ENCODE measurements at places on chromosomes 7 and 10.

- DNase-seq, result peak; percentile 69
These were observed 182.5 kb downstream of the LRMDA start for GRCh38 chr10:75613685-75614504.

DNA sequence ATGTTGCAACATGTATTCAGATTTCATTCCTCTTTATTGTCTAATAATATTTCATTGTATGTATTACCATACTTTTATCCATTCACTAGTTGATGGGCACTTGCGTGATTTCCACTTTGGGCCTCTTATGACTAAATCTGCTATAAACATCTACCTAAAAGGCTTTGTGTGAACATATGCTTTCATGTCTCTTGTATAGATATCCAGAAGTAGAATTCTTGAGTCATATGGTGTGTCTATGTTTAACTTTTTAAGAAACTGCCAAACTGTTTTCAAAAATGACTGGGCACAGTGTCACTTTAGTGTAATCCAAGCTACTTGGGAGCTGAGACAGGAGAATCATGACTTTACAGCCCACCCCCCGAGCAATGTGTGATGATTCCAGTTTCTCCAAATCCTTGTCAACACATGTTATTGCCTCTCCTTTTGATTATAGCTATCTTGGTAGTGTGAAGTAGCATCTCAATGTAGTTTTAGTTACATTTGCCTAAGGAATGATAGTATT lies 618.9 kb upstream of the C7orf33 start:
- DNase-seq, result no peak

DNA sequence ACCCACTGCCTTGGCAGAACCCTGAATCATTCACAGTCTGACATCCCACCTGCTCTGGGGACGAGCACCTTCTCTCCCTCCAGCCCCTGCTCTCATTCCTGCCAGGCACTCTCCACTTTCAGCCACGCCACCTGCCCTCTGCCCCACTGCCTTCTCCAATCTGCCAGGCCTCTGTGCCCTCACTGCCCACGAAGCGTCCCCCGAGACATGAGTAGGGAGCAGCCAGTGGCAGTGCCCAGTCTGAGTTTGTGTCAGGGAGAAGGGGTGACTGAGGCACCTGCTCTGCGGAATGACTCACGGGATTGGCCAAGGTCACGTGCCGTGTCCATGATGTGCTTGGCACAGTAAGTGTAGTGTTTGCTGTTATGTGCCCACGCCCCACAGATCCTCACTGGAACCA lies 215.2 kb upstream of the PPP2R2D start:
- DNase-seq, result no peak

GRCh38 chr7:158028290-158028941 lies 559.2 kb downstream of the PTPRN2 start:
- DNase-seq, result no peak

DNA sequence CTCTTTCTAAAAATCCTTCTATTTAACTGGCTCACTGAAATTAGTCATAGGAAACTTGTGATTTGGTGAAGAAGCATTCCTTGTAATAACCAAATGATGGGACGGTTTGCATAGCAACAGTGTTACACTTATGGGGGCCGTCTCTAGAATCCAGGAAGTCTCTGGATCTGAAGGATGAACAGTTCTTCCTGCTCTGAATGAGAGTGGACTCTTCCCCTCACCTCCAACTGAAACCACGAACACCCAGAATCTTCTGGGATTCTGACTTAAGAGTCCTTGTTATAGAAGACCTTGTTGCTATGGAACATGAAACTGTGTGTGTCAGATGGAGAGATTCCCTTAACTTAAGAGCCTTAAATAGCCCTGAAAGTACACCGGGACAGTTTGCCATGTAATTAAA lies 23.2 kb downstream of the NOLC1 start:
- no peak for DNase-seq

GRCh38 chr10:100081075-100082001 lies at the start of gene CPN1:
Gene CPN1, minus strand, starts transcription at chr10:100081869. Its CDS starts 244 bp downstream, at chr10:100081625.
- DNase-seq, result no peak

DNA sequence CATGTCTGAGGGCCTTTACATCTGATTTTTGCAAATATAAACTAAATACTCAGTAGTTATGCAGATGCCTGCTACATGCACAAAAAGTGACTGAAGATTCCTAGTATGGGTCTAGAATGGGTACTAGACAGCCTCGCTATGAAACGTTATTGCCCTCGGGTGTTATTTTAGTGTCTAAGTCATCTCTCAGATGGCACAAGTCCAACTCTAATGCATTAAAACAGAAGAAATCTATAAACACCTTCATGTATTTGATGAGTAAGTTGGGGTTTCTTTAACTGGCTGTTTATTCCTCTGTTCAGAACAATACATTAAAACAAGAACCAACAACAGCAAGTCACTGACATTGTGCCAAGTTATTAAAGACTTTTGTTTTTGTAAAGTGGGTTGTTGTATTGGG lies 41.6 kb downstream of the TEX36 start:
- DNase-seq, result no peak

GRCh38 chr10:120507175-120507574 lies 50.1 kb downstream of the PLPP4 start:
- no peak for DNase-seq
